ENCODE measurements at places on chromosomes 7 and 10.

GRCh38 chr7:19920166-19920565 lies 146.7 kb upstream of the TMEM196 start:
- no peak for DNase-seq

DNA sequence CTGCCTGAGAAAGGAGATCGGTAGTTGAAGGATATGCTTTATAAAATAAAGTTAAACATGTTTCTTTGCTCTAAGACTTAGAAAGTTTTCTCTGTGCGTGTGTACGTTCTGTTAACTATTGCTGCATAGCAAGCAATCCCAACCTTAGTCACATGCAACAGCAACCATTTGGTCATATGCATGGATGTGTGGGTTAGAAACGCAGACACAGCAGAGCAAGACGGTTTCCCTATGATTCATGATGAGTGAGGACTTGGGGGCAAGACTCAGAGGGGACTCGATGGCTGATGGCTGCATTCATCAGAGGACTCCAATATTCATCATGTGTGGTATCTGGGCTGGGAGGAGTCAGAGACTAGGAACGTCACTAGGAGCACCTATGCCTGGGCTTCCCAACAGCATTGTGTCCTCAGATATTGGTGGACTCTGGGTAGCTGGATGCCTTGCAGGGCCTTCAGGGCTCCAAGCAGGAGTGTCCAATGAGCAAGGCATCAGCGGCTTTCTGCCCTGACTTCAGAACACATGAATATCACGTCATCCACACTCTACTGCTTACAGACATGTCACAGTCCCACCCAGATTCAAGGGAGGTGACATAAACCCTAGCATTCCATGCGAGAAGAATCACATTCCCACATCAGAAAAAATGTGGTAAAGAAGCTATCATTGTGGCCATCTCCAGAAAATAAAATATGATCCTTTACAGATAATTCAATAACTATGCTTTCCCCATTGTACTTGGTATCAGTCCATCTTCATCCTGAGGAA lies 731.2 kb downstream of the TNS3 start:
- DNase-seq, result no peak

- DNase-seq, result no peak
Measured at GRCh38 chr10:52639652-52640051, 132.9 kb downstream of the MBL2 start.

- no peak for DNase-seq
Measured at GRCh38 chr7:3187444-3188040, 113.5 kb upstream of the SDK1 start.

DNA sequence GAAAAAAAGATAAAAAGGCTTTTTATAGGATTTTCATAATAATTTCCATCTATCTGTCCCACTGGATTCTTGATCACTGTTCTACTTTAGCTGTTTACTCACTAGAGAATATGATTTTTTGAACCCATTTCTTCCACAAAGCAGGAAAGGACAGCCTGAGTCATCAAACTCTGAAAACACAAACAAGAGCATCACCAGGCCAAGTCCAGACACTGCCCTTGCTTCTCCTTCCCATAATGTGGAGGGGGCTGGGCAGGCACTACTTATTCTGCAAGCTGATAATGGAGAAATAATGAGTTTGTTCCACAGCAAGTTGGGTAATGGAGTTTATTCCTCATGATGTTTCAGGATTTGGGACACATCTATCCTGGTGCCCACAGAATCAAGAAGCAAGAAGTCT lies 13.0 kb upstream of the KCNIP2 start:
- DNase-seq, result no peak

DNA sequence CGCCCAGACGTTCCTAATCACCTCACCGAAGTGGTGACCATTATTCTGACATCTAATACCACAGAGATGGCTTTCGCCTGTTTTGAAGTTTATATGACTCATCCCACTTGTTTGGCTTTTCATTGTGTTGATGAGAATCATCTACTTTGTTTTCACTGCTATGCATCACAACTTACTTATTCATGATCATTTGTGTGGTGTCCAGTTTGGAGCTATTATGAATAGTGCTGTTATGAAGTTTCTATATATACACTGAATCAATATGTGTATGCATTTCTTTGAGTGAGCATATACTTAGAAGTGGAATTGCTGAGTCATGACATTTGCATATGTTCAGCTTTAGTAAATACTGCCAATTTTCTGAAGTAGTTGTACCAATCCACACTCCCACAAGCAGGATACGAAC lies 38.6 kb upstream of the TNKS2 start:
- no peak for DNase-seq

DNA sequence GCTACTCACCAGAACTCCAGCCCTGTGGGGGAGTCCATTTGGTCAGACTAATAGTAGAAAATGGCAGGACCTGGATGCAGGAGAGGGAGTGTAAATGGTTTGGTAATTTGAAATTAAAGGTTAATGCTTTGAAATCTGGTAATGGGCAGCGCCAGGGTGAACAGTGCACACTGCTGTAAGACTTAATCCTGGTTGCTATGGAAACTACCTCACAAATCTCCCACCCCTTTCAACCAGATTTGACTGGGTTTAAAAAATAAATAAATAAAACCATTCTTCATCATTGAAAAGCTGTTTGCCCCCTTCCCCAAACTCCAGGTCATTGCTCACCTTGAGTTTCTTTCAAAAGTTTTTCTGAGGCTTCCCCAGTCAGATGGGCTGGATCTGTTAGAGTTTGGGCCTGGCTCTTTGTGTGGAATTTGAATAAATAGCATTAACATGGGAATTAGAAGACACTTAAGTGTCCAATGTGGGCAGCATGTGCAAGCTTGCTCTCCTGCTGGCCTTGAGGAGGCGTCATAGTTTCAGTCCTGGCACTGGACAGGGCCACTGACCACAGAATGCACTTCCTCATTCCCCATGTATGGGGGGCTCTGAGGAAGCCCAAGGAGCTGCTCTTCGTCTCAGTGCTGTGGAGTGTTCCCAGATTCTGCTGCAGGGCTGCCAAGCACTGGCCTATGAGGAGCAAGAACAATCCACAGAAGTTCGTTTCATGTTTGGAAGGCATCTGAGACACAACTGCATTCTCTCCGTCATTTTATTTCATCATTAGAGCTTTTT lies 90.7 kb downstream of the LRRC4 start:
- DNase-seq, result no peak

DNA sequence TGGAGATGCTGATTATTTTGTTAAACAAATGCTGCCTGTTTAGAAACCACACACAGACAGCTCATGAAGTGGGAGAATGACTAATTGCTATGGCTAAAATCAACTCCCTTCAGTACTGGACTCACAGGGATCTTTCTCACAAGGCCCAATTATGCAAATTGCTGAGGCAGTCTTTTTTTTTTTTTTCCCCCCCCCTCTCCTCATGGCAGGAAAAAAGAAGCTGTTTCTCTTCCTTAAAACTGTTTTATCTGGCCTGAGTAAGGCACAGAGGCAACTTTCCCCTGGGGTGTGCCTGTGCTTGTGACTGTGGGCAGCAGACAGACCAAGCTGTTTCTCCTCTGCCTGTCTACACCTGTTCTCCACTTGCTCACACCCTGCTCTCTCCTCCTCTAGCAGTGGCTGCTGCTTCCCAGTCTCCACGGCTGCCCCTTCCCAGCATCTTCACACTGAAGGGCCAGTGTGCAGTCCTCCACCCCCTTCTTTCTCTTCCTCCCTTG lies 65.4 kb upstream of the STEAP1B start:
- no peak for DNase-seq

GRCh38 chr7:107854989-107855388 lies 36.0 kb upstream of the DLD start:
- no peak for DNase-seq

DNA sequence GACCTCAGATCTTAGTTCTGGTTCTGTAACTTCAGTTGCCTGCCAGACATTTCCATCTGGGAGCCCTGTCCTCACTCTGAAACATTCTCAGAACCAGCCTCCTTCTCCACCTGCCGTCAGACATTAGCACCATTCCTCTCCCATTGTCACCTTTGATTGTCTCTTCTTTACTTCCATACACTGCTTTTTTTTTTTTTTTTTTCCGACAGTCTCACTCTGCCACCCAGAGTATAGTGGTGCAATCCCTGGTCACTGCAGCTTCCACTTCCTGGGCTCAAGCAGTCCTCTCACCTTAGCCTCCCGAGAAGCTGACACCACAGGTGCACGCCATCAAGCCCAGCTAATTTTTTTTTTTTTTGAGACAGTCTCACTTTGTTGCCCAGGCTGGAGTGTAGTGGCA lies 21.1 kb upstream of the HIPK2 start:
- DNase-seq, result no peak

GRCh38 chr10:110808123-110808522 lies 63.6 kb upstream of the PDCD4 start:
- DNase-seq, result no peak

GRCh38 chr10:84842593-84842992 lies 514.2 kb downstream of the CCSER2 start:
- DNase-seq, result no peak

DNA sequence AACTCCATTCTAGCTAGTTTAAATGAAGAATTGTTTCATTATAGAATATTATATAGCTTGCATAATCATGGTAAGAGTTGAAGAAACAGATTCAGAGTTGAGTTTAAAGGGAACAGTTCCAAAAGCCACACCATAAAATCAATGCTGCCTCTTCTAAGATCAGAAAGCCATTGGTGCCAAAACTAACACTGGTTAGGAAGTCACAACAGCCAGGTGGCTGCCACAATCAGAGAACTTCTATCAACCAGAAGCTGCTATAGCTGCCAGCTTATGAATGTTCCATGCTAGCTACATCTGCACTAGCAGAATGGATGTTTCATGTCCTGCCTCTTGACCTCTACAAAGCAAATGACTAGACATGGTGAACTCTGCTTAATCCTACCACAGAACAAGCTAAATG lies 583.1 kb upstream of the LRRN3 start:
- no peak for DNase-seq

GRCh38 chr10:35194906-35195305 lies 68.3 kb downstream of the CREM start:
- peak; percentile 44 for DNase-seq

DNA sequence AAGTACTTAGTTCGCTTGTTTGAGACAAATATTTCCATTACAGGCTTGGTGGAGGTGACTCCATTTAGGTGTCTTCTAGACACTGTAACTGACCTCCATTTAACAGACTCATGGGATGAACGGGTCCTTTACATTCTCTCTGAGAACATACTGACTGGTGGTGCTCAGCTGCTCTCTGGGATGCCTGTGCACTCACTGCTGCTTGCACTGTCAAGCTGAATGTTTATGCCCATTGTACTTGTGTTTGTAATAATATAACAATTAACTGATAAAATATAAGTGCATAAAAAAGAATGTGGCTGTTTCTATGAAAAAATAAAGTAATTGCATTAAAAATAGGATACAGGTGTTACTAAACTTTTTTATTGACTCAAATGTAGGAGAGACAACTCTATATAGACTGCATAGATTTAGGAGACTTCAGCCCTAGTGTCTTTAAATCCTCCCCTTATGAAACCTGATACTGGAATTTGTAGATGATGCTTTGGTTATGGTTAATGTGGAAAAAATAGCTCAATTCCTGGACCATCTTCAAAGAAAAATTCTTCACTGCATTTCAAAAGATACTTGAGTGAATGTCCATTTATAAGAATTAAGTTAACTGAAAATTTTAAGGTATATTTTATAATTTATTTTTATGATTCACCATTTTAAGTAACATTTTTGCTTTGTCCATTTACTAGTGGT lies 85.4 kb downstream of the CDK14 start:
- no peak for DNase-seq

DNA sequence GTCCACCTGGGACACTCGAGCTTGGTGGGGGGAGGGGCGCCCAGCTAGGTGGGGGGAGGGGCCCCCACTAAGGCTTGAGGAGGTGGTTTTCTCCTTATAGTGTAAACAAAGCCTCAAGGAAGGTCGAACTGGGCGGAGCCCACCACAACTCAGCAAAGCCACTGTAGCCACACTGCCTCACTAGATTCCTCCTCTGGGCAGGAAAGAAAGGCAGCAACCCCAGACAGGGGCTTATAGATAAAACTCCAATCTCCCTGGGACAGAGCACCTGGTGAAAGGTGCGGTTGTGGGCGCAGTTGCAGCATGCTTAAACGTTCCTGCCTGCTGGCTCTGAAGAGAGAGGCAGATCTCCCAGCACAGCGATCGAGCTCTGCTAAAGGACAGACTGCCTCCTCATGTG lies 133.1 kb downstream of the SNX13 start:
- no peak for DNase-seq

- no peak for DNase-seq
Measured at GRCh38 chr7:82183634-82184033, 259.9 kb downstream of the CACNA2D1 start.

DNA sequence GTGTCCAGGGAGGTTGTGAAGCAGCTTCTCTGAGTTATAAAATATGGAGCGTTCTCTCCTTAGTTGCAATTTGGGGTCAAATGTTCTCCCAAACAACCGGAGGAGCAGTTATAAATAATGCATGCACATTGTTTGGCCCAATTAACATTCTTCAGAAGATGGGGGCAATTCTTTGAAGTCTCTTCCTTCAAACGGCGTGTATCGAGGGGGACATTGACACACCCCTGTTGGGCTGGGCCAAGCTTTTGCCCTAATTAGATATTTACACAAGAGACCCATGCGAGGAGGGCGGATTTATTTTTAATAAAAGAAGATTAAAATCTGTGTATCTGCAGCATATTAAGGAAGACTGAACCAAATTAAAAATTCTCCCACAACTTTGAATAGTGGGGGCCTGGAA lies 107.3 kb downstream of the PTPRE start:
- DNase-seq, result no peak

GRCh38 chr7:81366546-81366945 lies 403.3 kb downstream of the HGF start:
- DNase-seq, result no peak

- DNase-seq, result no peak
Measured at GRCh38 chr7:91519241-91520158, 255.3 kb downstream of the FZD1 start.

DNA sequence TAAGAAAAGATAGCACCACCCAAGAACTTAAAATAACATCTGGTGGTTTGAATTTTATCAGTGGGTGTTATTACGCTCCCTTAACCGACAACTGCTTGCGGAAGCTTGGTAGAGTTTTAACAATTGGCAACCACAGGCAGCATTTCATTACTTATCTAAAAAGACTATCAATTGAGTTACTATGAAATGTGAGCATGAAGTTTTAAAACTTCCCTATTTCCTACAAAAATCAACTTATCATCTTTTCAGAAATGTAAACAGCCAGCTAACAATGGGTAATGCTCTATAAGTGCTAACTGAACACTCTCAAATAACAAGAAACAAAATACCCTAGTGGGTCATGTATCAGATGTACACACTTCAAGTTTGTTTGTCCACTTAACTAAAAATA lies 68.8 kb downstream of the OSBPL3 start:
- no peak for DNase-seq

DNA sequence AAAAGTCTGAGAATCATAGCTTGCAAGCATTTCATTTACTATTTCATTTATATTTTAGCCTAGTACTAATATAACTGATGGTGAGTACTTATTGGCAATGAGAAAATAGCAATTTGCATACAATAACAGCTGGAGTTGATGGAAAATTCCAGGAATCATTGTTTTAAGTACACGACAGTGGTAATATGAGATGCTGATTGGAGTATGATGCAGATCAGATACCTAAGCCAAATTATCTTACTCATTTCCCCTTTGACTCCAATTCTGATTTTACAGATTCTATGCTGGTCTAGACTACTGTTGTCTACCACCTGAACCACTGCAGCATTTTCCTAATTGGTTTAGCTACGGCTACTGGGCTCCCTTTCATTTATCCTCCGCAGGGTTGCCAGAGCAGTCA lies 36.7 kb downstream of the GNG11 start:
- DNase-seq, result no peak

- DNase-seq, result peak; percentile 2
Measured at GRCh38 chr10:90947030-90947960, 26.4 kb upstream of the ANKRD1 start.

Data from stimulated activated CD4-positive, alpha-beta T cell treated with anti-CD3 and anti-CD28 coated beads, Interleukin-15, amount 100 ng/mL, for 24 hours (primary cell).